ENCODE measurements at places on chromosomes 2 and 18.

DNA sequence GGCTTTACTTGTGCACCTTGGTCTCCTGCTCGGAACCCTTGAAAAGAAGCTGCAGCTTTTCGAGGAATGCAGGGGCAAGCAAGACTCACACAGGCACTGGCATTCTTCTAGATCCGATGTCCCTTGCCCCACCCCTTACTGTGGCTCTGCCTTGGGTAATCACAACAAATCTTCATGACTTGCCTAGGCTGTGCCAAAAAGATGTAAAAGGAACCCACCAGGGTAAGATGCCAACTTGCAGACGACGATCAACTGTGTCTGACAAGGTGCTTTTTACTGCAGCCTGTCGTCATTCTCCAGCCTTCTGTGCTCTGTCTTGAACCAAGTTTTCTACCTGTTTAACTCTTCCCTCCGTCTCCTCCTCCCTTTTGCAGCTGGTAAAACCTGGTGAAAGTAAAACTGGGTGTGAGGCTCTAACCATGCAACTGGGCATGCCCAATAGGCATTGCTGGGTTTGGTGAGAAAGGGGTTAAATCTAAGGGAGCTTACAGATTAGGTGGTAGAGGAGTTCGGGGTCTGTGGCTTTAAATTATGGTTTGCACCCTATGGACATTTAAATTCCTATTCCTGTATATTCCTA, 909 bp upstream of the NRXN1 start:
- DNase-seq, result no peak

DNA sequence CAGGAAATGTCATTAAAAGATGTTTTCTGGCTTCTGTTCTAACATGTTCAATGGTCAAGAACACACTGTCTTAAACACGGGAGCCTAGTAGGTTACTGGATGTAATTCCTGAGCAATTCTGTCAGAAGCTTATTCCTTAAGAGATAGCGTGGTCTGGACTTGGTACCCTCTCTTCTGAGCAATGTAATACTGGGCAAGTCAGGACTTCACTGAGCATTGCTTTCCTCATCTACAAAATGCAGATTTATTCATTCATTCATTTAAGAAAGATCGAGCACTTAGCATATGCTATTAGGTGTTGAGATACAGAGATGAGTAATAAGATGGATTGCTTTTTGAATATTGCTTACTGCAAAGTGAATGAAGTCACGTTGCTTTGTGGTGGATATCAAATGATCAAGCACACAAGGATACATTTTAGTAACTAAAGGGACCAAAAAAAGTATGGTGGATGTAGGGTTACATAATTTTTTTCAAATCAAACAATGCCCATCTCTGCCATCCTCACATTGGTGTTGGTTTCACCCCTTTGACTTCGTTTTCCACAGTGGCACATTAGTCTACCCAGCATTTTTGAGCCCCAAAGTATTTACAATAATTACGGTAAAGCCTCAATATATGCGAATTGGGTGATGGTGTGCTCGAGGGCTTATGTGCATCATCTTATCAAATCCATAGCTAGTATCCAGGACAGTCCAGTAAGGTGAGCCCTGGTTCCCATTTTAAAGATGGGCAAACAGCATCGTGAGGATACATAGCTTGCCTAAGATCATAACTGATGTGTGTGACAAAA, 65.3 kb downstream of the ZC3H6 start:
- DNase-seq, result no peak

- DNase-seq, result no peak
These were observed 449.8 kb upstream of the RGPD4 start for GRCh38 chr2:107376909-107377308.

GRCh38 chr18:66795051-66795450, 191.2 kb upstream of the CDH19 start:
- no peak for DNase-seq

GRCh38 chr2:28951910-28952835, 28.9 kb upstream of the TOGARAM2 start:
- DNase-seq, result peak; percentile 52

DNA sequence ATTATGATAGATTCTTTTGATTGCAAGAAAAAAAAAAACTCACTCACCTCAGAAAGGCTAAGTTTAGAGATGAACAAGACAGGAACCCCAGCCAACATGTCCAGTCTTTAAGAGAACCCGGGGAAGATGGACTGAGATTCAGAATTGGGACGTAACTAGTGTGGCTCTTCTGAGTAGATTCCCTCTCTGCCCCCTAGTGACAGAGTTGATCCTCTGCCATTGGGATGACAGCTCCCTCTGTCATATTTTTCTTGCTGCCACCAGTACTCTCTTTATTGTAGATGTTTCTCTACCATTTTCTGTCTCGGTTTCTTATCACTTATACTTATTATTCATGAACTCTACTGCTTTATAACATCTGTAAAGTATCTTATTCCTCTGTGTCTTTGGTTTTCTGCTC, 77.7 kb downstream of the GULP1 start:
- peak; percentile 70 for DNase-seq

GRCh38 chr2:209424199-209424701, 403 bp downstream of the MAP2 start:
- no peak for DNase-seq

All from OCI-M1 (cell line).